ENCODE measurements at places on chromosomes 2 and 18.

- no peak for ATAC-seq
Measured at GRCh38 chr18:79497638-79498081, 101.9 kb downstream of the NFATC1 start.

- no peak for ATAC-seq
Measured at GRCh38 chr2:184413671-184414229, 184.6 kb upstream of the ZNF804A start.

GRCh38 chr18:47427923-47428637 lies 176.6 kb upstream of the SKOR2 start:
- no peak for ATAC-seq

GRCh38 chr2:133992454-133992853 lies 261.4 kb upstream of the MGAT5 start:
- no peak for ATAC-seq

GRCh38 chr2:45072862-45073237 lies 63.6 kb upstream of the SIX2 start:
- no peak for ATAC-seq

DNA sequence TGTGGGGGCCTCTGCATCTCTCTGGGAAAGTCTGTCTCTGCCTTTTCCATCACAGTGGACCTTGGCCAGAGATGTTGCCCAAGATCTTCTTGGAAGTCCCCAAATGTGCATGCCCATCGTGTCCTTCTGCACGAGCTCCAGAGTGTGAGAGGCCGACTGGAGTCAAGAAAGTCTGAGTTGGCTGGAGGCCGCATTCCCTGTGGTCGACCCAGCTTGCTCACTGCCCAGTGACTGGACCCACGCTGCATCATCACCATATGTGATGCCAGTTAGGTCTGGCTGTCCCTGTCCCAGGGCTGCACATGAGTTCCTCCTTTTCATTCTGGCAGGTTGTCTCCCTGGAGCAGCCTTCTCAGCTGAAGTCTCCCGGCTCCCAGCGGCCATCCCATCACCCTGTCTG lies 93.8 kb downstream of the ARL4C start:
- ATAC-seq = no peak

DNA sequence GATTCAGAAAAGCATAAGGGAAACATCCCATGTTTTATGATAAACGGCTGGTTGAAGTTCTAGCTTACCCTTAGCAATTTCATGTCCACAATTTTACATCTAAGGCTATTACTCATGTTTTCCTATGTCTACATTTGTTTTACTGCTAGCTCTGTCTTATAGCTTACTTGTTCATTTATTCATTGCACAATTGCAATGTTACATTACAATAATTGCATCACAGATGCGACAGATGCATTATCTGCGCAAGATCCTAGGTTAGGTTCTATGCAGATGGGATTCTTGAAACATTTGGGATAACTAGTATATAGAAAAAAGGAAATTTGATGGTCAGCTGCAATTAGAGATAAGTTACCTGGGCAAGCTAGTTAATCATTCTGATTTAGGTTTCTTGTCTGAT lies 108.4 kb downstream of the ARHGAP28 start:
- no peak for ATAC-seq
